ENCODE measurements at places on chromosomes 2 and 18.
A peak's percentile ranks its signal among the peaks of the same experiment; 100 is the strongest.

GRCh38 chr2:160043265-160043664 lies 19.1 kb downstream of the PLA2R1 start:
- peak; percentile 11 for DNase-seq

DNA sequence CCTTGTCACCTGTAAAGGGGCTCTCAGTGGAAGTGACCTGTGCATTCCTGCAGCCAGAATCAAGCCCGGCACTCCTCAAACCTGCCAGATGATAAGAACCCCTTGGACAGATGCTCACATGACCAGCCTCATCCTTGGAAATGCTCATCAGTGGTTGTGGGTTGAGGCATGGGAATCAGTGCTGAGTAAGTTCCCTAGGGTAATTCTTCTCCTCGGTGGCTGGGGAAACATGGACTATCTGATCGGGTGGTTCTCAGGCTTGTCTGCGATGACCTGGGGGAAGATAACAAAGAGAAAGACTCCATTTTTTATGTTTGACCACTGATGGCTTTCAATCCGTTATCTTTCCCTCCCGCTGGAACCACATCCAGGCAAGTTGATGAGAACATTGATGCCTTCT lies 84.0 kb downstream of the SPP2 start:
- DNase-seq: no peak

GRCh38 chr2:136116151-136116812 lies 1.7 kb downstream of the CXCR4 start:
- no peak for DNase-seq

DNA sequence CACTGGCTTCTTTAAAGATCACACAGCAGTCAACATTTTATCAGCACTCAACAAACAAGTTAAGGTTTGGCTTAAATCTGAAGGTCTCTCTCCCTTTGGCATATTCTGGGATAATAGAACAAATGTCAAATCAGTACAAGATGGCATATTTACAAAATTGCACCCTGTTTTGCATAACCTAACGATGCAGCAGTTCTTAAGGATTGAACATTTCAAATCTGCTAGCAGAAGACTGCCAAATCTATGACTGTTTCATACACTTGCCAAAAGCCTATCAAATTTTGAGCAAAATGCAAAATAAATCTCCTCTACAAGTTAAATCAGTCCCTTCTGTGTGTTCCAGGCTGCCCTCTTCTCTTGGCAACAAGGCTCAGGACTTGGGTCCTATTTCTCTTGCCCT lies 73.6 kb downstream of the DPP4 start:
- DNase-seq: no peak

GRCh38 chr2:46812361-46813019 lies 103.1 kb downstream of the MCFD2 start:
- DNase-seq: peak; percentile 93

DNA sequence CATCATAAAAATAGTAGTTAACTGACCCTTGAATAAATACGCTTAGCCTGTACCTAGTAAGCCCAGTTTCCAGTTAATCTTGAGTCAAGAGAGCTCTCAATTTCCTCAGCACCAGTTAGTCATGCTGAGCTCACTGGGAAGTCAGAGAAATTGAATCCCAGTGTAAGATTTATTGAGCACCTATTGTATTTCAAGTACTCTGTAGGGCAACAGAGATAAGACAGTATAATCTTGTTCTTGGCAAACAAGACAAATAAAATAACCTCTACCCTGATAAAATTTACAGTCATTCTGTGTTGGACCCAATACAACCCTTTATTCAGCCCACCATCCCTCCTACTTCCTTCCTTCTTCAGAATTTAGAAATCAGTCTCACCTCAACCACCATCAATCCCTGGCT lies 71.9 kb upstream of the NRP2 start:
- DNase-seq: peak; percentile 55

GRCh38 chr2:101300164-101300563 lies 8.3 kb downstream of the RNF149 start:
- DNase-seq: no peak

- no peak for DNase-seq
Observed at GRCh38 chr2:47725808-47726207, 57.1 kb upstream of the MSH6 start.

DNA sequence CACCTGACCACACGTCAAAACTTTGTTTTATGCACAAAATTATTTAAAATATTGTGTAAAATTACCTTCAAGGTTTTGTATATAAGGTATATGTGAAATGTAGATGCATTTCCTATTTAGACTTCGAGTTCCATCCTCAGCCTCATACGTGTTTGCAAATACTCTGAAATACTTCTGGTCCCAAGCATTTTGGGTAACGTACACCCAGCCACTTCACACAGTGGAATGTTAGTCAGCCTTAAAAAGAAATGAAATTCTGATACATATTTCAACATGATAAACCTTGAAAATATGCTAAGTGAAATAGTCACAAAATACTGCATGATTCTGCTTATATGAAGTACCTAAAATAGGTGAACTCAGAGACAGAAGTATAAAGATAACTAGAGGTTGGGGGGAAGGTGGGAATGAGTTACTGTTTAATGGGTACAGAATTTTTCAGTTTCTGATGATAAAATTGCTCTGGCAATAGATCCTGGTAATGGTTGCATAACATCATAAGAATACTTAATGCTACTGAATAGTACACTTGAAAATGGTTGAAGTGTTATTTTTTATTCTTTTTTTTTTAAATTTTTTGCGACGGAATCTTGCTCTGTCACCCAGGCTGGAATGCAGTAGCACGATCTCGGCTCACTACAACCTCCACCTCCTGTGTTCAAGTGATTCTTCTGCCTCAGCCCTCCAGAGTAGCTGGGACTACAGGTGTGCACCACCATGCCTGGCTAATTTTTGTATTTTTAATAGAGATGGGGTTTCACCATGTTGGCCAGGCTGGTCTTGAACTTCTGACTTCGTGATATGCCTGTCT lies 24.0 kb downstream of the NOP58 start:
- no peak for DNase-seq

DNA sequence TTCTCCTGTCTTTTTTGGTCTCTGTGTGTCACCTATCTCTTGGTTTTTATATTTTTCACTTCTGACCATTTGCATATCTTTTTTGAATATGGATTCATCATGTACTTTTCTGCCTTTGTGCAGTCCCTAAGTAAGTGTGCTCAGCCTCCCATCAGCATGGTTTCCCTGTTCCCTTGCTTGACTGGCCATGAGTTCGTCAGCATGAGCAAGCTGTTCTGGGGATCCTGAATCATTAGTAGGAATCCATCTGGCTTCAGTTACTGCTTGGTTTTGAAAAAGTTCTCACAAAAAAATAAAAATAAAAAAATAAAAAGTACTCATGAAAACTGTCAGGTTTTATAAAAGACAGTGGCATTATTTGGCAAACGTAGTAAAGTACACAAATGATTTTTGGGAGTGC lies 144.1 kb downstream of the NCOA1 start:
- peak; percentile 89 for DNase-seq

GRCh38 chr18:3660739-3661515 lies 211.0 kb downstream of the TGIF1 start:
- DNase-seq: no peak

DNA sequence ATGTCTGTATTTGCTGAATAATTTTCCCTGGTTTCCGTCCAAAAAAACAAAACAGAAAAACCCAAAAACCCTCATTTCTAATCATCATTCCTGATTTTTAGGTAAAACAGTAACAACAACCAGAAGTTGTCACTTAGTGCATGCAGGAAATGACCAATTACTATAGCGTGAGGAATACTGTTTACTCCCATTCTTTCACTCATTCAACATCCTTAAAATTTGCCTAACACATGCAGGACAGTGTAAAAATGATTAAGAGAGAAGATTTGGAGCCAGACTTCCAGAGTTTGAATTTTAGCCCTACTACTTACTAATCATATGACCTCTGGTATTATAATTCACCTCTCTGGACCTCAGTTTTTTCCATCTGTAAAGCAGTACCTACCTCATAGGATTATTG lies 83.1 kb downstream of the FIGN start:
- DNase-seq: no peak

DNA sequence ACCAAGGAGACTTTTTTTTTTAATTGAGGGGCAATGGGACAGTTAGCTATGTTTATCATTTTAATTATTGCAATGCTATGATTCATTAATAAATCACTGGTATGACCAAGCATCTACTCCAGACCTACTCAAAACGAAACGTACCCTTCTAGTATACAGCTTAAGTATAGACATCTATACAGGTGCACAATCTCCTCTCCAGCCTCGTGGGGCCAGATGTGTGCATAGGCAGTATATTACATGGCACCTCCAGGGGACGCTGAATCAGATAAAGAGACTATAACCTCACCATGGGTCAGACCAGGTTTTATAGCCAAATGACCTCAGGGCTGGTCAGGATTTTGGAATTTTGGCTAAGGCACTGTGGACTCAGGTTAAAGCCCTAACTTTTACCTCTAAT lies 86.6 kb downstream of the SS18 start:
- DNase-seq: no peak

GRCh38 chr2:200584639-200585038 lies 1.2 kb upstream of the AOX1 start:
- no peak for DNase-seq

DNA sequence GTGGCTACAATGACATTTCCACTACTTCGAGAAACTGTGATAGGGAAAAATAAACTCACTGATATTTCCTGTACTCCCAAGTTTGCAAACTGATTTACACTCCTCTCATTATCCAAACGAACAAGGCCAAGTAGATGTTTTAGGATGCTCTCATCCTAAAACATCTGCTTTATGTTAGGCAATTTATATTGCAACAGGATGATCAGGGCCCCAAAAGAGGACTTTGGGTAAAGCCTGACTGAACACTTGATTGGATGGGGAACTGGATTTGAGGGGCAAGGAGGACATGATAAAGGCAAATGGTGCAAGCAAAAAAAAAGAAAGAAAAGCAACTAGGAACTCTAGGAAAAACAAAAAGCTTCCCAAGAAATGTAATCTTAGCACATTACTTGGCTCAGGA lies 2.1 kb upstream of the HES6 start:
- peak; percentile 52 for DNase-seq

DNA sequence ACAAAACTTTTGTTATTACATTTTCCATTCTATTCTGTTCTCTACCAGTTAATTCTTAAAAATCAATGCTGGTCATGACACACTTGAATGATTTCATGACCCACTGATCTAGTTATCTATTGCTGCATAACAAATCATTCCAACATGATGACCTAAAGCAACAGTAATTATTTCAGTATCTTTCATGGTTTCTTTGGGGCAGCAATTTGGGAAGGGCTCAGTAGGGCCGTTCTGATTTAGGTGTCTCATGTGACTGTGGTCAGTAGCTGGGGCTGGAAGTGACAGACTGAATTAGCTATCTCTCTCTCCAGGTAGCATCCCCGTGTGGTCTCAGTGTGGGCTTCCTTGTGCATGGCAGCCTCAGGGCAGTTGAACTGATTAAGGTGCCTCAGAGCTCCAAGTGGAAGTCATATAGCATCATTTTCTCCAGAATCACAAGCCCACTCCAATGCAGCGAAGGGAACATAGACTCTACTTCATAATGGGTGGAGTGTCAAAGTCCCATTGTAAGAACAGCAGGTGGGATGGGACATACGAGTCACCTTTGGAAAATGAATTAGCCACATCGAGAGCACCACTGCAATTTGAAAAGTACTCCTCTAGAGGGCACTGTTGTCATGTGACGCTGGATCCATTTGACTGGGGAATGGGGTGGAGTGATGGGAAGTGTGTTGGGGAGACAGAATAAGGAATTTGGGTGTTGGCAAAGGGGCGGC lies 39.1 kb upstream of the FAM136A start:
- DNase-seq: peak; percentile 51

GRCh38 chr2:197232010-197232409 lies 78.6 kb downstream of the ANKRD44 start:
- no peak for DNase-seq

DNA sequence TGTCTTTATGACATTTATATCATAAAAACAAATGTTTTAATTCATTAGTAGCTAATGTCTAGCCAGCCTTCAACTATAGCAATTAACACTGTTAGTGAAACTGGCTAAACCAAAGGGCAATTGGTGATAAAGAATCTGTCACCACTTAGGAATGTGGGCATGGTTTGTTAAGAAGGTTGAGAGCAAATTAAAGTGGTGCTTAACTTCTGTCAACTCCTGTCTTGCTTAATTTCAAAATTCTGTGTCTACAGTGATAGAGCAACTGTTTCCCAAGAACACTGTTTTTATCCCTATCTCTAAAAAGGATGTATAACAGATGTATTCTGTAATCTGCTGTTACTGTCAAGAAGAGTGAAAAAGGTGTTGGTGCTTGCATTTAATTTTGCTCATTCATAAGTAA lies 36.5 kb downstream of the CFAP36 start:
- DNase-seq: peak; percentile 21

- no peak for DNase-seq
Observed at GRCh38 chr2:97702731-97703470, 10.5 kb upstream of the ZAP70 start.

GRCh38 chr2:81436256-81436655 lies 1131.7 kb upstream of the LRRTM1 start:
- no peak for DNase-seq

GRCh38 chr2:16658076-16658739 lies 7.4 kb downstream of the CYRIA start:
- DNase-seq: no peak

DNA sequence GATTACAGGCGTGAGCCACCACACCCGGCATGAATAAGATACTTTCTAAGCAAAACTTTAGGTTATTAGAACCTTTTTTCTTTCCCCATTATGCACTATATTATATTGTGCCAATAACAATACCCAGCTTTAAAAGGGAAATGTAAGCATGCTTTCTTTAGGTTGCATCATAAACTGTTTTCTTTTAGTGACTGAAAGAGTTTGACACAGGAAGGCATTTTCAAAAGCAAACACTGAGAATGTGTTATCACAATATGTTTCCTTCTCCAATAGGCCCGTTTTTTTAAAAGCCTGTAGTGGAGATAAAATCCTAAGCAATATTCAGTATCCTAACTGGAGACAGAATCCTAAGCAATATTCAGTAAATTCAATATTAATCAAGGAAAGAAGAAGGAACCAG lies 16.7 kb upstream of the EPB41L5 start:
- DNase-seq: peak; percentile 19

DNA sequence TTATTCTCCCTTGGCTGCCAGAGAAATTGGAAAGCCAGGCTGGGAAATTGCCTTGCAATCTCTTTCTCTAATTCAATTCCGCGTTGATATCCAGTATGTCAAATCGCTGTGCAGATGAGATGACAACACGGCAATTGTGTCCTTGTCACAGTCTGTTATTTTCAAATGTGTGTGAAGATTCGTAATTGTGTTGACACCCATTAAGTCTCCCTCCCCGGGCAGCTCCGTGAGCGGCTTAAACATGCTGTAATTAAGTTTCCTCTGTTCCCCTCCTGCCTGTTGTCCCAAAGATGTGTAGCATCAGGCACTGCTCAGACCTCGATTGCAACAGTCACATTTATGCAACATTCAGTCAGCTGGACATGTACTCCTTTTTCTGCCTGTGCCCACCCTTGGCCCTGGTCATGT lies 209.5 kb downstream of the LPIN1 start:
- DNase-seq: no peak
